ENCODE measurements at places on chromosomes 6 and 20. TPM values are rescaled to one million over a fixed set of nuclear protein-coding genes. Genes with fewer than 3 reads are reported as not detected.

GRCh38 chr6:38188677-38189335, 369.3 kb downstream of the ZFAND3 start:
- H3K36me3 ChIP-seq: no peaks in the 10 kb centered on the region

The RHAG gene
- total RNA-seq: not detected

- H3K27me3 ChIP-seq: no peaks in the 10 kb centered on the region
- DNase-seq: no peak
- no peak overlapping the region for H3K27ac ChIP-seq
- no peaks in the 10 kb centered on the region for H3K36me3 ChIP-seq
- H3K4me3 ChIP-seq: no peak overlapping the region
- no peaks in the 10 kb centered on the region for H3K4me1 ChIP-seq
Measured at GRCh38 chr20:60249436-60249835, 291.2 kb downstream of the CDH26 start.

The RAB44 gene
- 0.29 TPM for total RNA-seq

- H3K36me3 ChIP-seq: no peaks in the 10 kb centered on the region
- H3K4me3 ChIP-seq: no peak overlapping the region
- no peaks in the 10 kb centered on the region for H3K27me3 ChIP-seq
- no peaks in the 10 kb centered on the region for H3K4me1 ChIP-seq
- no peak overlapping the region for H3K27ac ChIP-seq
Measured at GRCh38 chr6:138287144-138287955, 69.1 kb upstream of the PBOV1 start.

DNA sequence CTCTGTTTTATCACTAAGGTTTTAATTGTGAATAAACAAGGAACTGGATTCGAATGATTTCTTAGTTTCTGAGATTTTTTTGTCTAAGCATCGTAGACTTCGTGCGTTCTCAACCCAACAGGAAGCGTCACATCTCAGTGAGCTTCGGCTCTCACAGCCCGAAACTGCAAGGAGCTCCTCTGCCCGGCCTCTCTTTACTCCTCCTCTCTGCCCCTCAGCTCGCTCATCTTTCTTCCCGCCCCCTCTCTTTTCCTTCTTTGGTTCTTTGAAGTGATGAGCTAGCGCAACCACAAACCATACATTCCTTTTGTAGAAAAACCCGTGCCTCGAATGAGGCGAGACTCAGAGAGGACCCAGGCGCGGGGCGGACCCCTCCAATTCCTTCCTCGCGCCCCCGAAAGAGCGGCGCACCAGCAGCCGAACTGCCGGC, 480 bp upstream of the NT5E start:
- peak; percentile 75 for DNase-seq
- peak overlapping the region; percentile 75 for H3K4me3 ChIP-seq
- H3K27me3 ChIP-seq: no peaks in the 10 kb centered on the region

DNA sequence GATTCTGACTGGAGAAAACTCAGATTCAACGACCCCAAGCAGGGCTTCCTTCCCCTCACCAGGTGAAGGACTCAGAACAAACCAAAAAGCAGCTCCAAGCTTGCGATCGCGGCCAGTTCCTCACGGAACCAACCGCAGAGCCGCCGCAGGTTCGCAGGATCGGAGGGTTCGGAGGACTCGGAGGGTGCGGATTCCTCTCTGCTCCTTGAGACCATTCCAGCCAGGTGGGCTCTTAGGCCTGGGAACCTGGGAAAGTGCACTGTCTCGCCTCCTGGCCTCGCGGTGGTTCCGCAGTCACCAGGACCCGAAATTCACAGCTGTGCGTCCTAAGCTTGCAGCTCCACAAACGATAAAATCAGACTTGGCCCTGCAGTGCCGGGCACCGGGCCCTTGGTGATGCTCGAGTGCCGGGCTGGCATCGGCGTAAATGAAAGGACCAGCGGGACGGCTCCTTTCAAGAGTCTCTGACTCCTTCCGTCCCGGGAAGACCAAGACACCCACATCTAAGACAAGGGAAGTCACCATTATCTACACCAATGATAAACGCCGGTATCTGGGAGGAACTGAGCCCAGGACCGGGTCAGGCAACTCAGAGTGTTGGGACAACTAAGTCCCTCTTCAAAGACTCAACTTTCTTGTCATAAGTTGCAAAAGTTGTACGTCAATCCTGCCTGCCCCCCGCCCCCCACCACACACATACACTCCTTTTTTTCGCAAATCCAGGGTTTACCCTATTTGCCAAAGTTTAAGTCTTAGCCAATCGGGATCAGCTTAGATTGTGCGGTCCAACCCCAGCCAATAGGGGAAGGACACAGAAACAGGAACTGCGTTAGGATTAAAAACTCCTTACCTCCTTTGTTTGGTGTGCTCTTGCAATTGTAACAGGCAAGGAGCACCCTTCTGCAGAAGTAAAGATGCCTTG, 69.8 kb upstream of the PRSS16 start:
- peak overlapping the region; percentile 83 for H3K27ac ChIP-seq
- peak; percentile 92 for DNase-seq
- peak overlapping the region; percentile 91 for H3K4me3 ChIP-seq
- no peaks in the 10 kb centered on the region for H3K36me3 ChIP-seq
- H3K4me1 ChIP-seq: no peaks in the 10 kb centered on the region
- no peaks in the 10 kb centered on the region for H3K27me3 ChIP-seq

Data from aorta (tissue), 5 donors.